ENCODE measurements at places on chromosomes 16 and 17. TPM values are rescaled to one million over a fixed set of nuclear protein-coding genes. Genes with fewer than 3 reads are reported as not detected.

- H3K27me3 ChIP-seq: no peaks in the 10 kb centered on the region
- no peak overlapping the region for H3K4me3 ChIP-seq
- DNase-seq: no peak
- H3K27ac ChIP-seq: no peak overlapping the region
These were observed 14.1 kb upstream of the NDEL1 start for GRCh38 chr17:8421571-8421970.

GRCh38 chr16:55949518-55949917 lies 74.3 kb upstream of the CES5A start:
- H3K27ac ChIP-seq: no peak overlapping the region
- no peak for DNase-seq
- H3K36me3 ChIP-seq: no peaks in the 10 kb centered on the region
- H3K4me1 ChIP-seq: no peaks in the 10 kb centered on the region
- no peak overlapping the region for H3K4me3 ChIP-seq
- no peaks in the 10 kb centered on the region for H3K27me3 ChIP-seq

DNA sequence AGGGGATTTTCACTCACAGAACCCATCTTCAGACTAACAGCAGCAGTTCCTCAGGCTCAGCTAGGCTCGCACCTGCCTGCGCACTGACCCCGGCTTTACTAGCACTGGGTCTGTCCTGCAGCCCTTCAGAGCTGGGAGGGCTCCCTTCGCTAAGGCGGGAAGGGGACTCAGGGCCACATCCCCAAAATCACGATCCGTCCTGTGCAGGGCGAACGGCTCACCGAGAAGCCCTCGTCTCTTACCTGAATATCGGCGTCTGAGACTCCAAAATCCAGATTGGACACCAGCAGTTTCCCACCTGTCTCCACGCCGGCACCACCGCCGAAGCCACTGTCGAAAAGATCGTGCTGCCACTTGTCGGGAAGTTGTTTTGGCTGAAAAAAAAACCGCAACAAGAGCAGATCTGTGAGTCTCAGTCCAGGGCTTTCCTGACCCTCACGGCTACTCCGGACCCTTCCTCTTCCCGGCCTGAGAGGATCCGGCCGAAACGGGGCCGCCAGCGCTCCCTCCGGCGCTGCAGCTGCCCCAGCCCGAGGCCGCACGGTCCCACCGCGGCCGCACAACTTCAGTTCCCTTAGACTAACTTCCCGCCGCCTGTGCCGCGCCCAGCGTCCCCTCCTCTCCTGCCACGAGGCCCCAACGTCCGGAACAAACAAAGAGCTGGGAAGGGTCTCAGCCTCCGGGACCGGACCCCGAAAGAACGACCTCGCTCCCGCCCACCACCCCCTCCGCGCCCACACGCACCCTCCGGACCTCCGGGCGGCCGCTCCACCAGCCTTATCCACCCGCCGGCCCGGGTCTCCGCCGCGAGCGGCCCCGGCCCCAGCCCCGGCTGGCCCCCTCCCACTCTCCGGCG lies 711 bp downstream of the ALYREF start:
- H3K27me3 ChIP-seq: no peaks in the 10 kb centered on the region
- H3K27ac ChIP-seq: peak overlapping the region; percentile 67
- H3K4me1 ChIP-seq: peaks cover 24% of the 10 kb centered on the region
- H3K36me3 ChIP-seq: peaks cover 60% of the 10 kb centered on the region

DNA sequence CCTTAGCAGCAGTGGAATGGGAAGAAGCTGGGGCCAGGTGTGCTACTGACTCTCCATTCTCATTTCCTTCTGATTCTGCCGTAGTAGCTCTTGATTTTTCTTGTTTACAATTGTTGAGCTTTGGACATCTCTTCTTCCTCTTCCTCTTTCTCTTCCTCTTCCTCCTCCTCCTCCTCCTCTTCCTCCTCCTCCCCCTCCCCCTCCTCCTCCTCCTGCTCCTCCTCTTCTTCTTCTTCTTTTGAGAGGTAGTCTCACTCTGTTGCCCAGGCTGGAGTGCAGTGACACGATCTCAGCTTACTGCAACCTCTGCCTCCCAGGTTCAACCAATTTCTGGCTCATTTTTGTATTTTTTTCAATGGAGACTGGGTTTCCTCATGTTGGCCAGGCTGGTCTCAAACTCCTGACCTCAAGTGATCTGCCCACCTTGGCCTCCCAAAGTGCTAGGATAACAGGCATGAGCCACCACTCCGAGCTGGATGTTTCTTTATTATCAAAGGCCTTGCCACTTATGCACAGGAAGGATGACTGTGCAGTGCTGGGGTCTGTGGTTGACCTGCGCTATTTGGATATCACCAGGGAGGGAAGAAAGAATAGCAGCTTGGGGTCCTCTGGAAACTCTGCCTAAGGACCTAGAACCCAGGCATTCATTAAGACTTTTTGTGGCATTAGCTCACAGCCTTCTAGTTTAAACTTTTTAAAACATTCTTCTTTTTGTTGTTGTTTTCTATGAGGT lies 127.8 kb upstream of the KCNJ16 start:
- H3K4me1 ChIP-seq: no peaks in the 10 kb centered on the region
- H3K27me3 ChIP-seq: no peaks in the 10 kb centered on the region
- no peak overlapping the region for H3K4me3 ChIP-seq
- no peak for DNase-seq

DNA sequence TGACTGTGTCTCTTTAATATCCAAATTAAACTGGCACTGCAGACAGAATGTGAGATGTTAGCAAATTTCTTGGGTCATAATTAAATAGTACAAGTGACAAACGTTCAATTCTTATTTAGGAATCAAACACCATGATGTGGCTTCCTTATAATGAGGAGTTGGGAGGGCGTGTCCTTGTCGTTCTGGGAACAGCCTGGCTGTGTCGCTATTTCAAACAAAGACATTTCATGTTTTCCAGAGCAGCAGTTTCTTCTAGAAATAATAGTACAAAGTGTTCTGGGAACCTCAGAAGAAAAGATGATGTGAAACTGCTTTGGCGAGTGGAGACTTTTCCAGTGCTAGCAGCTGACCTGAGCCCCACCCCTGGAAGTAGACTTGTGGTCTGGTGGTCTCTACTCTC lies 301.7 kb upstream of the N4BP1 start:
- no peak for DNase-seq
- no peak overlapping the region for H3K4me3 ChIP-seq
- no peak overlapping the region for H3K27ac ChIP-seq
- H3K4me1 ChIP-seq: no peaks in the 10 kb centered on the region

GRCh38 chr16:20870122-20870820 lies 29.9 kb downstream of the DCUN1D3 start:
- no peak overlapping the region for H3K27ac ChIP-seq
- no peaks in the 10 kb centered on the region for H3K36me3 ChIP-seq
- no peak for DNase-seq
- peaks cover 18% of the 10 kb centered on the region for H3K4me1 ChIP-seq

- H3K4me3 ChIP-seq: no peak overlapping the region
- DNase-seq: no peak
- no peaks in the 10 kb centered on the region for H3K4me1 ChIP-seq
These were observed 16.1 kb upstream of the ABCA5 start for GRCh38 chr17:69342896-69343644.

DNA sequence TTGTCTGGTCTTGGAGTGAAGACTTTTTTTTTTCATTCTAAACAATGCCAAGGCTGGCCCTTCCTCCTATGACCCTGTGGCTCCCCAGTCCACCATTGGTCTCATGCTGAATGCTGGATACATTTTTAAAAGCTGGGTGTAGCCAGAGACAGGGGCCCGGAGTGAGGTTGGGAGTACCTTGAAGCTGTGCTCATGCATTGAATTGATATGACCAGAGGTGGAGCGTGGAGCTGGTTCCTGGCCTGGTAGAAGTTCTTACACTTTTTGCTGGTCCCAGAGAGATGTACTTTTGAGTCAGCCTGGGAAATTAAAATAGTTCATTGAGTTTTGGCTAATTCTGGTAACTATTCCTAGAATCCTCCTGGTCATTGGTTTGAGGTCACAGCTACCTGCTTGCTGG lies 83.6 kb downstream of the CMIP start:
- no peak overlapping the region for H3K4me3 ChIP-seq
- H3K27me3 ChIP-seq: no peaks in the 10 kb centered on the region
- DNase-seq: no peak
- H3K4me1 ChIP-seq: no peaks in the 10 kb centered on the region
- H3K36me3 ChIP-seq: no peaks in the 10 kb centered on the region
- H3K27ac ChIP-seq: no peak overlapping the region

GRCh38 chr16:1491327-1491726 lies 1.8 kb upstream of the TELO2 start:
- H3K4me1 ChIP-seq: peaks cover 13% of the 10 kb centered on the region
- DNase-seq: peak; percentile 52

GRCh38 chr17:82967268-82968032 lies 112.0 kb upstream of the METRNL start:
- no peaks in the 10 kb centered on the region for H3K36me3 ChIP-seq
- no peak for DNase-seq
- no peaks in the 10 kb centered on the region for H3K4me1 ChIP-seq
- no peak overlapping the region for H3K27ac ChIP-seq
- H3K4me3 ChIP-seq: no peak overlapping the region

DNA sequence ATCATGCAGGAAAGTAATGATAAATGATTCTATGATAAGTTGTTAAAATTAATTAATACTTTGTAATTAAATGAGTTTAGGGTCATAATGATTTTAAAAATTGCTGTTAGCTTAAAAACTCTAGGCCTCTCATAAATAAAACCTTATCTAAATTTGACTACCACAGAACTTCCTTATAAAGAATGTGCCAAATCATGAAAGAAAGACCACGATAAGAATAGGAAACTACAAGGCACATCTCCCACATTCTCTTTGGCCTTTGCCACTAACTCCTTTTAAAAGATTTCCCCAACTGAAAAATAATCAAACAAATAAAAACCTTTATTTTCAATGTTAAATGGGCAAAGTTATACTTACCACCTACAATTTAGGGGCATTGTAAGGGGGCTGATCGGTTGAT lies 164.6 kb upstream of the C17orf78 start:
- H3K36me3 ChIP-seq: peaks cover 38% of the 10 kb centered on the region
- no peak for DNase-seq
- no peak overlapping the region for H3K27ac ChIP-seq

DNA sequence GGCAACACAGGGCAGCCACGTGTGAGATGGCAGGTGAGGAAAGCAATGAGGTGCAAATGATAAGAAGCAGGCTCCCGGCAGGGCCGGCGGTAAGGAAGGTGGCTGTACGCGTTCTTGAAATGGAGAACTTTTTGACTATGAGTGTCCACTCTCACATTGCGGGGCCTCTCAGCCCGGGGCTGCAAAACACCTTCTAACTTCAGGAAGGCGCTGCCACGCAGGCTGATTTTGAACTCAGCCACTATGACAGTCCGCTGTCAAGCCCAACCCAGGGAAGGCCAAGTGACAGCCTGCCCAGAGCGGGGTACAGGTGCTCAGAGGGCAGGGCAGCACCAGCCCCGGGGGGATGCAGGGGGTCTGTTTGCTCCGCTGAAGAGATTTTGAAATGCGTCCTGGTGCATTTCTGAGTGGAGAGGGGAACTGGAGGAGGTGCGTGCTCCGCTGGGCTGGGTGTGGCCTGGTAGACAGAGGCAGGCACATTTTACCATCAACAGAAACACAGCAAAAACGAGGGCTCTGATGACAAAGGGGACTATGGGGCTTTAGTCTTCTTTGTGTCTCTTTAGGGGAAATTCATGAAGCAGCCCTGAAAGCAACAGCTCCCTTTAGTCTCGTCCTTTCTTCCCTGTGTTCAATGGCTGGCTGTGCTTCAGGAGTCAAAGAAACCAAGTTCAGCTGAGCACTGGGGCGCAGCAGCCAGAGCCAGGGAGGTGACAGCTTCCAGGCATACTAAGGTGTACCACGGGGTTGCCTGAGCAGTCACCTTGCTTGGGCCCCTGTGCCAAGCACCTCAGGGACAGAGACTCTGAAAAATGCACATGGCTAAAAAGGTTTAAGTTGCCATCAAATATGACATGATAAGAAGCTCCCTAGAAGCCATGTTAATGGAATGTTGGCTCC lies 14.6 kb upstream of the SREBF1 start:
- no peak for DNase-seq
- no peaks in the 10 kb centered on the region for H3K36me3 ChIP-seq
- H3K27ac ChIP-seq: no peak overlapping the region
- H3K4me3 ChIP-seq: no peak overlapping the region

- H3K4me1 ChIP-seq: no peaks in the 10 kb centered on the region
- no peak overlapping the region for H3K4me3 ChIP-seq
- no peaks in the 10 kb centered on the region for H3K27me3 ChIP-seq
- no peak for DNase-seq
- H3K36me3 ChIP-seq: peaks cover 75% of the 10 kb centered on the region
These were observed 26.4 kb downstream of the NMT1 start for GRCh38 chr17:45087504-45087975.

GRCh38 chr16:15887283-15887682 lies 1.1 kb downstream of the CEP20 start:
- peaks cover 9% of the 10 kb centered on the region for H3K36me3 ChIP-seq
- no peaks in the 10 kb centered on the region for H3K4me1 ChIP-seq
- H3K27ac ChIP-seq: no peak overlapping the region
- no peaks in the 10 kb centered on the region for H3K27me3 ChIP-seq
- DNase-seq: no peak

DNA sequence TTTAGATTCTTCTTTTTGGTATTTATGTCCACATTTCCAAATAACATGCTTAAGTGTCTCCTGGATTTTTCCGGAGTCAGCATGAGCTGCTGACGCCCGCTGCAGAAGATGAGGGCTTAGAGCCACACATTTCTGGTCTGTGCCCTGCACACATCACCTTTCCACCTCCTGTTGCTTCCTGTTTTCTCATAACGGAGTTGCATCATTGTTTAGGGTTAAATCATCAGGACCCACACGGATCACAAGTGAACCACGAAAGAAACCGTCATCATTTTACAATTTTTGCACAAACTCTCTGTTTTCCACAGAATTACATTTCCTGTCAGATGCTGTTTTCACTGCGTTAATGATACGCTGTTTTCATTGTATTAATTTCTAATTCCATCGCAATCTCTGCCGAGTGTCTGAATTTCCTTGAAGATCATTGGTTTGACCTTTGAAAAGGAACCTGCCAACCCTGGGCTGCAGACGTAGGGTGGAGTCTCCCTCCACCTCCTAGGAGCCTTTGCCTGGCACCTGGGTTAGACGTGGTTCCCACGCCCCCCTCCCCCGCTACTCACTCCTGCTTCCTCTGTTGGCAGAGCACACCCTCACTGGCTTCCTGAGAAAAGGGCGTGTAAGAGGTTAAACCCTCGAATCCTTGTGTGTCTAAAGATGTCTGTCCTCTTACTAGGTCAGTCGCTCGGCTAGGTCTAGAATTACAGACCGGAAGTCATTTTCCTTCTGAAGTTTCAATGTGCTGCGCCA lies 68.2 kb downstream of the RNF213 start:
- no peak overlapping the region for H3K4me3 ChIP-seq
- H3K4me1 ChIP-seq: no peaks in the 10 kb centered on the region
- no peak overlapping the region for H3K27ac ChIP-seq
- DNase-seq: no peak
- H3K27me3 ChIP-seq: no peaks in the 10 kb centered on the region

Gene GAST
- not detected for total RNA-seq

Gene HNF1B
- total RNA-seq: not detected

Gene CHP2
- not detected for total RNA-seq

Gene SLC35G6
- total RNA-seq: not detected

Gene SLFN12
- total RNA-seq: 16.3 TPM

Gene C16orf96
- not detected for total RNA-seq

Gene NDRG4
- 8.7 TPM for total RNA-seq

Gene USB1
- 21.1 TPM for total RNA-seq

Gene CCL5
- not detected for total RNA-seq
